Right lobe of liver (tissue), 6 donors: ENCODE measurements at places on chromosomes 3 and 15.

- DNase-seq: no peak
Observed at GRCh38 chr3:106629215-106629832, 747.9 kb upstream of the CCDC54 start.

GRCh38 chr3:155906900-155907299, 36.5 kb downstream of the GMPS start:
- no peak for DNase-seq

- DNase-seq: no peak
Observed at GRCh38 chr3:113736548-113737089, 9.4 kb downstream of the NAA50 start.

DNA sequence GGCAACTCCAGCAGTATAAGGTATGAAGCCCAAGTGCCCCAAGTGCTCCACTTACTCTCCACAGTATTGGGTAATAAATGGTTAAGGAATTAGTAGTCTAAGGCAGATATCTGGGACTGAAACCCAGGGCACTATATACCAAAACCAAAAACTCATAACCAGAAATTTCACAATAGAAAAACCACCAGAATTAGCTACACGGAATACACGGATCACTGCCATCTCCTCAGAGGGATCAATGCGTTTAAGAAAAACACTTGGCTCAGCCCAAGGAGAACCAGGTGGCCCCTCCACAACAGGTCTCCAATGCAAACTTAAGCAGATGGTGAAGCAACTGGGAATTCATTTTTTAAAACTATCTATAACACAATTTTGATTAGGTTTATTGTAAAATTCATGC, 83.6 kb downstream of the FAIM start:
- DNase-seq: no peak

GRCh38 chr3:28601291-28601690, 252.7 kb upstream of the AZI2 start:
- DNase-seq: no peak

DNA sequence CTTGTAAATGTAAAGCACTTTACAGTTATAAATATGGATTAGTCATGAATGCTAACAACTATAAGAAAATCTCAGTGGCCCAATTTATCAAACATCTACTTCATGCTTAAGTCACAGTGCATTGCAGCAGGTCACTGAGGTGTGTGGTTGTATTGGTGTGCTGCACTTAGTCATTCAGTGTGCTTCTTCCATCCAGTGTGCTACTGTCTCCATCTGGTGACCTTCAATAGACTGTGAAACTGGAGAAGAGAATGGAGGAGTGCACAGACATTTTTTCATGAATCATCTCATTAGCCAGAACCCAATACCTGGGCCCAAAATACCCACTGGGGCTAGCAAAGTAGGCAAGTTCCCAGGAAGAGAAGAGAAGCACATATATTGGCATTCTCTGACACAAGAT, 199.6 kb downstream of the SHOX2 start:
- DNase-seq: no peak

GRCh38 chr15:42090781-42091180, 3.6 kb downstream of the PLA2G4D start:
- no peak for DNase-seq

GRCh38 chr3:69562020-69562419, 176.1 kb upstream of the FRMD4B start:
- no peak for DNase-seq

- DNase-seq: no peak
Observed at GRCh38 chr3:155753038-155753639, 8.3 kb upstream of the PLCH1 start.

GRCh38 chr3:136792556-136793330, 26.2 kb upstream of the SLC35G2 start:
- DNase-seq: no peak

- no peak for DNase-seq
Observed at GRCh38 chr3:31606453-31606852, 73.7 kb downstream of the STT3B start.

DNA sequence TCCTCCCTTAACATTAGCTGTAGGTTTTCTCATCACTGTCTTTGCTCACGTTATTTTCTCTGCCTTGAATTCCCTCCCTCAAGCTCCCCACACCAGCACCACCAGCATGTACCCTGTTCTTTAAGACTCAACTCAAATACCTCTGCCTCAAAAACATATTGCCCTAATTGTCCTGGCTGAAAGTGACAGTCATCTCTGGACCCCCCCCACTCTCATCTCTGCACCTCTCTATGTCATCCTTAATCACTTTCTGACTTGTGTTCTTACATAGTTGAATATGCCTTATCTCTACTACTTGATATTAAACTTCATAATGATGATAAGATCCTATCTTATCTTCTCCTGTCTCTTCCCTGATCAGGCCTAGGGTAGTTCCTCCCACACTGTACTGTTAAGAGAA, 345.2 kb upstream of the TPRG1 start:
- DNase-seq: no peak

- DNase-seq: no peak
Observed at GRCh38 chr3:169564883-169565282, 98.6 kb downstream of the MECOM start.

DNA sequence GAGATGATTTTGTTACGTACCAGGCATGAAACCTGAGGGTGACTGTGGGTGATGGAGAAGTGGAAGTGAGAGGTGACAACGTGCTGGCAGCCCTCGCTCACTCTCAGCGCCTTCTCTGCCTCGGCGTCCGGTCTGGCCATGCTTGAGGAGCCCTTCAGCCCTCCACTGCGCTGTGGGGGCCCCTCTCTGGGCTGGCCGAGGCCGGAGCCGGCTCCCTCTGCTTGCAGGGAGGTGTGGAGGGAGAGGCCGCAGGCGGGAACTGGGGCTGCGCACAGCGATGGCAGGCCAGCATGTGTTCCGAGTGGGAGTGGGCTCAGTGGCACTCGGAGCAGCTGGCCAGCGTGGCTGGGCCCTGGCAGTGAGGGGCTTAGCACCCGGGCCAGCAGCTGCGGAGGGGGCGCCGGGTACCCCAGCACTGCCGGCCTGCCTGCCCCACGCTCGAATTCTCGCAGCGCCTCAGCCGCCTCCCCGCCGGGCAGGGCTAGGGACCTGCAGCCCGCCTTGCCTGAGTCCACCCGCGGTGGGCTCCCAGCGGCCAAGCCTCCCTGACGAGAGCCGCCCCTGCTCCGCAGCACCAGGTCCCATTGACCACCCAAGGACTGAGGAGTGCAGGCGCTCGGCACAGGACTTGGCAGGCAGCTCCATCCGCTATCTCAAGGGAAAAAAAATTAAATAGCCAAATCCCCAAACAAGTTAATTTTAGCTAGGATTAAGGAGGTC, 29.7 kb upstream of the MYRIP start:
- DNase-seq: no peak

DNA sequence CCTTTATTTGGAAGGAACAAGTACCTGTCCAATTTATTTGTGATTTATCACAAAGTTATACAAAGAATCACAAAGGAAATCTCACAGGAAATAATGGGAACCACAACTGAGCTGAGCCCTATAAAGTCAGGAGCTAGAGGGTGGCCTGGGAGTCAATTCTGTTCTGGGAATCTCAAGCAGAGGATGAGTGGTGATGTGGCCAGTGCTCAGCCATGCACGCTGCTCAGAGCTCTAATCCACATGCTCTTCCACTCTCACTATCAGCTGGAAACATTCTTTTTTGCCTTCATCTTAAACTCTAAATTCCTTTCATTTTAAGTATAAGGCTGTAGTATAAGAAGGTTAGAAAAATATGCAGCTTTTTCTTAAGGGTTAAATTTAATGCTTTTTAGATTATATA, 36.6 kb downstream of the UACA start:
- DNase-seq: no peak

DNA sequence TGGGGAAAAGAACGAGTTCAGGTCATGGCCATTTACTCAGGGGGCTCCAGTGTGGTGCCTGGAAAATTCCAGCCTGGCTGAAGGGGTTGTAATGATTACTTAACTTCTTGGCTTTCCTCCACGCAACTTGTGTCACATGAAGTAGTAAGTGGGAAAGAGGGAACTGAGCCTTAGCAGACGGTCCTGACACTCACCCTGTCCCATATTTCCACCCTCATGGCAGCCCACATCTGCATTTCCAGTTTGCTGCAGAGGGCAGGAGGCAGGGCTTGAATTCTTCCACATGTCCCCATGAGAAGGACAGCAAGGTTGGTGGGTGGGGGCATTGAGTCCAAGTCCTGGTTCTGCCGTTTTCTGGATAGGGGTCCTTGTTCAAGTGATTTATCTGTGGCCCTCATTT, 7.8 kb upstream of the CAMP start:
- DNase-seq: no peak

DNA sequence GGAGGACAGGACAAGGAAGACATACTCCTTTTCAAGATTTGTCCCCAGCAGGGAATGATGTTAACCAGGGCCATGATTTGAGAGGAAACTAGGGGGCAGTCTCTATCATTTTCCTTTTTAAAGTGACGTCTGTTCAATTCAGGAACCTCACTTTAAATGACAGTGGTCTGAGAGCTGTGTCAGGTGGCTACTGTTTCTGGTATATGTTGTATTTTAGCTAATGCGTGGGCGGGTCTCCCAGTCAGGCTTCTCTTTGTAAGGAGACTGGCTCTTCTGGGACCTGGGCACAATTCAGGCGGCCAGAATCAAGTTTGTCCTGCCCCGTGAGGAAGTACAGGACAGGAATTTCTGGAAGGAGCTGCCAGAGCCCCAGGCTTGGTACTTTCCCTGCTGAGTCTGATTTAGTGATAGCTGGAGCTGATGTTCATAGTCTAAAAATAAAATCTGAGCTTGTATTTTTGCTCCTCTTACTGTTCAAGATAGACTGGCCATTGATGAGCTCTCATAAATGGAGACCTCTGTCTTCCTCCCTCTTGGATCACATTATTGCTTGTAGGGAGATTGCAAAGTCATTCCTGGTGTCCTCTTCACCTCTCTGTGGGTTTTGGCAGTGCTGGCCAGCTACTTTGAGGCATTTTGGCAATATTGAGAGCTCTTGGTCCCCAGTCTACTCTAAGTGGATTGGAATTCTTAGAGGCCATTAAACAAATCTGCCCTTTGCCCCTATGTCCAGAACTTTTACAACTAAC, 25.6 kb downstream of the SQOR start:
- no peak for DNase-seq
